Aorta (tissue), 5 donors: ENCODE measurements at places on chromosomes 16 and 17.

DNA sequence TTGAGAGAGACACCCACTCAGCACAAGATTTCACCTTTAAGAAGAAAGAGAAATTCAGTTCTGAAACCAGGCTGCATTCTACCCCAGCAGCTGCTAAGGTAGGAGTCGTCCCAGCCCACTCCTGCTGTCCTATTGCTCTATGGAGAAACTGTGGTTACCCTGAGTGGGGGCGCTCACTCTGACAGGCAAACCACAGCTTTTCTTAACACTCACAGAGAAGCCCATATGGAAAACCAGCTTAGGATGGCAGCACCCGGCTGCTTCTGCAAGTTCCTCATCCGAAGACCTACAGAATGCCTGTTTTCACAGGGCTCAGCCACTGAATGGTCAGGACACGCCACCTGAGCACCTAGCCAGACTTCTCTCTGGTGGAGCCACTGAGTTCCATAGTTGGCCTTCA lies 7.5 kb downstream of the ATP5PD start:
- no peak for DNase-seq

GRCh38 chr16:48413272-48413671 lies 28.1 kb upstream of the SIAH1 start:
- no peak for DNase-seq

DNA sequence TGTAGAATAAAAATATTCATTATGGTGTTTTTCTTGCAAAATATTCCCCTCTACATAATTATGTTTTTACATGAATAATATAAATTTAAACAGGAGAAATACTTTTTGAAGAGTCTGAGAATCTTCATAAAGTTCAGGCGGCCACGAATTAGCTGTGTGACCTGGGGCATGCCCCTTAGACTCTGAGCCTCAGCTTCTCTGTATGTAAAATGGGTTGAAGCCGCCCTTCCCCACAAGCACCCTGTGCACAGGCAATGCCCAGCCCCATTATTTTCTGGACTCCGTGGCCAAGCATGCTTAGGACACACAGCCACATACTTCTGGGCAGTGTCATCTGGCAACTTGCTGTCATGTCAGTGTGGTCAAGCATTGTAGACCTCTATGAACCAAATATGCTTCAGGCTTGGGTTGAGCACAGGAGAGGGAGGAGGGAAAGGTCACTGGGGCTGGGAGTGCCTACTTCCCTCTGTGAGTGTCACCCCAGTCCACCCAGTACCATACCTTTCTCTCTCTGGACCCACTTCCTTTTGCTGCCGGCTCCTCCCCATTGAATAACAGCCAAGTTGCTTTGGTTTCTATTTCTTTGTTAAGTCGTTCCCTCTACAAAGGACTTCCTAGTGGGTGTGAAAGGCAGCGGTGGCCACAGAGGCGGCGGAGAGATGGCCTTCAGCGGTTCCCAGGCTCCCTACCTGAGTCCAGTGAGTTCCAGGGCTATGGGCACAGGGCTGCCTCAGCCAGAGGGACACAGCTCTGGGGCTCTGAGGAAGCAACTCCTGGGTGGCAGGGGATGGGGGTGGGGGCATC lies at the start of gene LGALS9:
Gene LGALS9, plus strand, starts transcription at position 582 of the 804 bp plus-strand sequence. Its CDS starts 78 bp downstream, at position 660.
- no peak for DNase-seq

DNA sequence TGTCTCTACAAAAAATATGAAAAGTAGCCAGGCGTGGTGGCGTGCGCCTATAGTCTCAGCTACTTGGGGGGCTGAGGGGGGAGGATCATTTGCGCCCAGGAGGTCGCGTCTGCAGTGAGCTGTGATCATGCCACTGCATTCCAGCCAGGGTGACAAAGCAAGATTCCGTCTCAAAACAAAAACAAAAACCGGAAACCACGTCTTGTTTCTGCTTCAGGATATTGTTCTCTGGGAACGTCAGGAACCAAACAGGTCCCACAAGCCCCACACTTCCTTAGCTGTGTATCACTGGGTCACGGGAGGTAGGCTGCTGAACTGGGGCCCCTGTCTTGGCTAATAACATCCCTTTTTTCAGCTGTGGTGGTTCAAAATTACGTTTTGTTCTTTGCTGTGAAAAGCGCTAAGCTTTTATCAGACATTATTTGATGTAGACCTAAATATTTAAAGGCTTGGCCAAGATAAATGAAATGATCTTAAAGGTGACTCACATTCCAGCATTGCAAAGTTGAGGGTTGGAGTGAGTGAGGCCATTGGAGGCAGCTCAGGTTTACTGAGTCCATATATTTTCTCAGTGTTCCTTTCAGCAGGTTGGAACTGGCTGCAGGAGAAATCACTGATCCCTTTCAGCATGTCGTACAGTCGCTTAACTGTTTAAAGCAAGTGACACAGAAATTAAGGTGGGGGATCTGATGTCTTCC lies 16.4 kb upstream of the SEC14L1 start:
- no peak for DNase-seq

GRCh38 chr17:37051833-37052232 lies 103.1 kb downstream of the AATF start:
- no peak for DNase-seq

- no peak for DNase-seq
These were observed 141.9 kb upstream of the PMFBP1 start for GRCh38 chr16:72313903-72314302.

- DNase-seq = no peak
These were observed 2.4 kb upstream of the CCL3L1 start for GRCh38 chr17:36198831-36199465.

DNA sequence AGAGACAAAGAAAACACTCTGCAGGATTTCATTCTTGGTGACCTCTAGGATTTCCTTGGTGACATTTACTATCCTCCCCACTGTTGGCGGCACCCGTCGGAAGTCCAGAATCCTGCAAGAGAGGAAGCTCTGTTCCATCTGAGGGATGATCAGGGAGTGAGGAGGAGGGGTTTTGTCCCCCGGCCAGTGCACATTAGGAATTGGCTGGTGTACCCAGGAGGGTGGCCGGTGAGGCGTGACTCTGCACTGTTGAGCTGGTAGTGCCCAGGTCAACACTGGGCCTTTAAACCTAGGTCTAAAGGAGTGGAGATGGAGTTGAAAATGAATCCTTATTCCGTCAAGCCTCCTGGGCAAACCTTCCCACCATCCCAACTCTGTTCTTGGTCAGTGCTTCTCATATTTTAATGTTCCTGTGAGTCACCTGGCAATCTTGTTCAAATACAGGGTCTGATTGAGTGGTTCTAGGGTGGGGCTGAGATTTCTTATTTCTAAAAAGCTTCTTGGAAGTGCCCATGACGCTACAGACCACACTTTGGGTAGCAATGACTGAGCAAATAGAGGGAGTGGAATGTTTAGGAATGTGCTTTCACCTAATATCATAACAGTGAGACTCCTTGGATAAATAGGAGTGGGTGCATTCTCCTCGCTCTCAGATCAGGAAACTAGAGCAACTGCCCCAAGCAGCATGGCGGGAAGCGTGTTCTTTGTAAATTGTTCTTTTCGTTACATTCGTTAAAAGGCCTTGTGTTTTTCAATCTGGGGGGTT lies 30.7 kb downstream of the PRKAR1A start:
- DNase-seq = no peak

- no peak for DNase-seq
These were observed 7.2 kb upstream of the G6PC1 start for GRCh38 chr17:42893359-42893758.

- no peak for DNase-seq
These were observed 41.2 kb upstream of the ADCY9 start for GRCh38 chr16:4157376-4157825.

DNA sequence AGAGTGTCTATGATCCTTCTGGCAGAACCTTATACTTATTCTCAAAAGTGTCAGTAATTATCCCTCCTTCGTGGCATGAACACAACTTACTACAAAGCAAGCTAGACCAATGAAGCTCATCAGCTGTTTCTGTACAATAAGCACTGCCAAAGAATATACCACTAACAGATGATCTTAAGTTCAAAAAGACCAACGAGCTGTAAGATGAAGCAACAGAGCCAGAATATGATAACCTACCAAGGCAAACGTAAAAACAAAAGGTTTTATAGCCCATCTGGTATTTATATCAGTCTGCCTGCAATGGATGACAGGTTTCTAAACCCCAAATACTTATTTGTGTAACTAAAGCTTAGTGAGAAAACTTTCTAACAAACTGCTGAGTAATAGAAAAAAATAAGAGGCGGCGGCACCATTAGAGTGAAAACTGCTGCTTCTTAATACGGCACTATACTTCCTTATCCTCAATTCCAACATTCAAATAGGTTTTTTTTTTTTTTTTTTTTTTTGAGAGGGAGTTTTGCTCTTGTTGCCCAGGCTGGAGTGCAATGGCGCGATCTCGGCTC lies 22.1 kb downstream of the NME2 start:
- no peak for DNase-seq

- DNase-seq = no peak
These were observed 73.5 kb downstream of the SCNN1B start for GRCh38 chr16:23375643-23376042.

- no peak for DNase-seq
These were observed 3.6 kb downstream of the GSE1 start for GRCh38 chr16:85616607-85617321.
